Activated T-helper 17 cell treated with anti-CD3 and anti-CD28 coated beads, Interleukin-2, amount 50 U/mL, for 72 hours (primary cell): ENCODE measurements at places on chromosomes 5 and 9. TPM values are rescaled to one million over a fixed set of nuclear protein-coding genes. Genes with fewer than 3 reads are reported as not detected.

Gene SLC27A6
- not detected for total RNA-seq

Gene IZUMO3
- total RNA-seq: not detected

Gene CDH6
- total RNA-seq: not detected

GRCh38 chr9:92247296-92247695 lies 46.2 kb downstream of the IARS1 start:
- no peak for ATAC-seq

- ATAC-seq: no peak
These were observed 45.1 kb upstream of the DAB2 start for GRCh38 chr5:39469777-39470415.

GRCh38 chr5:1883120-1883924 lies 597 bp upstream of the IRX4 start:
- ATAC-seq: no peak

DNA sequence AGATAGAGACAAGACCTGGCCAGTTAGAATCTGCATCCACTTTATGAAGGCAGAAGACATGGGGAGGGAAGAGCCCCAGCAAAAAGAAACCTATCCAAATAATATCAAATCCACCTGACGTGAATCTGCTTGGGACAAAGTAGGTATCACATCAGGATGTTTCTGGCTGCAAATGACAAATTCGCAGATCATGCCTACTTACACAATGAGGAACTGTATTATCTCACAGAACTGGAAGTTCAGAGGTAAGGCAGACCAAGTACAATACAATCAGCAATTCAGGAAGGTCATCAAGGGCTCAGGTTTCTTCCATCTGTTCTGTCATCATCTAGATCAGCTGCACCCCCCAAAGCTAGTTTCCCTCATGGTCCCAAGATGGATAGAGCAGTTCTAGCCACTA lies 13.2 kb upstream of the NR4A3 start:
- no peak for ATAC-seq

- ATAC-seq: no peak
These were observed 13.1 kb downstream of the LPCAT1 start for GRCh38 chr5:1510631-1511030.

- ATAC-seq: no peak
These were observed 167.9 kb downstream of the ARHGEF28 start for GRCh38 chr5:73793911-73794310.

GRCh38 chr9:38227656-38228055 lies 158.6 kb upstream of the SHB start:
- peak; percentile 35 for ATAC-seq

DNA sequence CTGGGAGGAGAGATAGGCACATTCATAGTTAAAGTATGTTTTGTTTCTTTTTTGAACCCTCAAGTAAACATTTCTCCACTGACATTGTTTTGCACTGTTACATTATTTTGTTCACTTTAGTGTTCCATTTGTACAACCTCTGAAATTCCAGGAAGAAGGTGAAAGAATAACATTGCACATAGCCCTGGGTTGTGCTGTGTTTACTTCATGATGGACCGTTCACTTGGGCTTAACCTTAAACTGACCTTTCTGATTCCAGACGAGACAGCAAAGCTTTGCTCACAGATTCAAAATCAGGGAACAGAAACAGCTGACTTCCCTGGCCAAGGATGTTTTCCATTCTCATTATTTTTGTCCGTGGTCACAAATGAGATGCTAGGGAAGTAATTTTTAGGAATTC lies 42.8 kb upstream of the GDNF start:
- no peak for ATAC-seq

- ATAC-seq: no peak
These were observed 522.7 kb downstream of the NR2F1-AS1 start for GRCh38 chr5:93058309-93058708.

- ATAC-seq: no peak
These were observed 260.7 kb downstream of the CRB2 start for GRCh38 chr9:123616707-123617106.

DNA sequence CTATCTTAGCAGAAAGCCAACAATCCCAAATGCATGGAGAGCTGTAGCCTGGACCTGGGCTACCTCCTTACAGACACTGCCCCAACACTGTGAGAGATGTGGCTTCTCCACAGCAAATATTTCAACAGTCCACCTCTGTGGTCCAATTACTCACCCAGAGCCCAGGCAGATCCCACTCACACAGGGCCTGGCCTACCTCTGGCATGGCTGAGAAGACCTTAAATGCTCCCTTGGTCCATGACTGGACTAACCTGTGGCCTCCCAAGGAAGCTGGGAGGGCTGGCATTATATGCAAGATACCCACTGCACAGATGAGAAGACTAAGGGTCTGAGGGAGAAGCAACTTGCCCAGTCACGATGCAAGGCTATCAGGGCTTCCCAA lies 22.8 kb upstream of the SLC25A51 start:
- no peak for ATAC-seq
